ENCODE measurements at places on chromosomes 12 and 14.

GRCh38 chr12:92301356-92301755, 155.7 kb upstream of the BTG1 start:
- DNase-seq = no peak

GRCh38 chr14:50318031-50318626, 6.0 kb downstream of the DMAC2L start:
- no peak for DNase-seq

GRCh38 chr14:86373886-86374285, 843.9 kb downstream of the FLRT2 start:
- DNase-seq = no peak

GRCh38 chr14:24179961-24180796, 8.3 kb downstream of the REC8 start:
- DNase-seq = no peak

GRCh38 chr12:111093428-111094142, 173.2 kb upstream of the MYL2 start:
- DNase-seq = no peak

- DNase-seq = no peak
These were observed 167.6 kb downstream of the SLC41A2 start for GRCh38 chr12:104790296-104791125.

- no peak for DNase-seq
These were observed 363.0 kb upstream of the FKBP4 start for GRCh38 chr12:2431810-2432209.

DNA sequence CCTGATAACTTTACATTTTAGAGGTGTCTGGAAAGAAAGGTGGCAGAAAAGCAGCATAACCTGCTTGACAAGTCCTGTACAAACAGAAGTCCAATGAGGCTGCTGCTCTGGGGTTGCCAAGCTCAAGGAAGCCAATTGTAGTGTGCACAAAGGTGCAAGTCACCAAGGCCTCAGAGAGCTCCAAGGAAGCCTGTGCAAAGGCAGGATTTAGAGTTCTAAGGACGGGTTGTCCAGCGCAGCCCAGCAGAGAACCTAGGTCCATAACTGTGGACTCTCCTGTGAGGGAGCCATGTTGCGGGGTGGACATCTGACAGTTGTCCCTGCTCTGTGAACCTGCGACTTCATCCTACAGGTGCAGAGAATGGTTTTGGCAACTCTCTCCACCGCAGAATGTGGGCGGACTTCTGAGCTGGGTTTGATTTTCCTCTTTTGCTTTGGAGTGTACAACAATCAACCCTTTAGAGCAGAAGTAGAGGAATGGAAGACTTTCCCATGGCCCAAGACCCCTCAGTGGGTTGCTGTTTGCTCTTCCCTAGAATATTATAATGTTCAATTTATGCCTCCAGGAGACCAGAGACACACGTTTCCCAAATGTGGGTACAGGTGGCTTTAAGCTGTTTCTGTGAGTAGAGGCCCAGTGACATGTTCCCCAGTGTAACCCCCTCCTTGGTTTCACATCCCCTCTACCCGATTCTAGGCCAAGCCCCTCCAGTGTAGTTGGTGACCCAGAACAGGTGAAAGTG, 81.0 kb downstream of the ETV6 start:
- DNase-seq = no peak

- DNase-seq = peak; percentile 65
These were observed 49.9 kb upstream of the PLEKHG3 start for GRCh38 chr14:64654246-64654900.

- DNase-seq = no peak
These were observed 58.3 kb downstream of the SMOC1 start for GRCh38 chr14:69937367-69938081.

GRCh38 chr14:90642244-90642717, 173.9 kb downstream of the TTC7B start:
- no peak for DNase-seq

DNA sequence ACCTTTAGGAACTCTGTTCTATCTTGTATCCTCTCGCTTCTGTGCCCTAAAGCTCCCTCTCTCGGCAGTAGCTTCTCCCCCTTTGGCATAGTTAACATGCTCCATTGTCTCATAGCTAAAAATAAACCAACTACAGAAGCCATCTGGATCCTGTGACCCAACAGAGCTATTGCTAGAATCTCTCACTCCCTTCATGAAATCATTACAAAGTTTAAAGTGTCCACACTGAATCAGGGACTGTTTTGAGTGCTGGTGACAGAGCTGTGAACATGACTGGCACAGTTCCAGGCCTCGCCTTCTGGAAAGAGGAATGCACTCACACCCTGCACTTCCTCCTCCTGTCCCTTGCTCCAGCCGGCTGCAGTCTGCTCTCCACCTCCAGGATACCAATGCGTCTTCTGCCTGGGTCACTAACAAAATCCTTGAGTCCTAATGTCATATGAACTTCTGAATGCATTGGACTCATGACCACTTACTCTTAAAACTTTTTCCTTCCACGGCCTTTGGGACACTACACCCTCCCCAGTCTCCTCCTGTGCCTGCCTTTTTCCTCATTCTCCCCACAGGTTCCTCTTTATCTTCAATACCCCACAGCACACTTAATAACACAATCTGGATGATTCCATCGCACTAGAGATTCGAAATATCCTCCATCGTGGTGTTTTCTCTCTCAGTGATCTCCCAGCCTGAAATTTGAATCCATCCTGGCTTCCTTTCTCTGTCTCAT, 13.2 kb downstream of the PLBD1 start:
- no peak for DNase-seq

- no peak for DNase-seq
These were observed 80.8 kb downstream of the SLC25A21 start for GRCh38 chr14:37091651-37092050.

DNA sequence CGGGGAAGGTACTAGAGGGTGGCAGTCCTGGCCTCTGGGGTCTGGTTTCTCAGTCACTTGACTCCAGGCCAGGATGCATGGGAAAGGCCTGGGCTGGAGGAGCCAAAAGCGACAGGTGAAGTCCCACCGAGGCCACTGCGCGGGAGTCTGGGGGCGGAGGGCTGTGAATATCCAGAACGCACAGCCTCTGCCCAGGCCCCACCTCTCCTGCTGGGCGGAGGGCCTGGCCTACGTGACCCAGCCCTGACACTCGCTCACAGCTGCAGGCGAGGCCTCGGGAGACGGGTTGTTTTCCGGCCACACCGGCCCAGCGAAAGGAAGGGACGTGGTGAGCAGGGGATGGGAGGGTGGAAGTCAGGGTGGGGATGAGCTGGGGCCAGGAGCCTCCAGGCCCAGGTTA, 91.2 kb downstream of the RFLNA start:
- no peak for DNase-seq

DNA sequence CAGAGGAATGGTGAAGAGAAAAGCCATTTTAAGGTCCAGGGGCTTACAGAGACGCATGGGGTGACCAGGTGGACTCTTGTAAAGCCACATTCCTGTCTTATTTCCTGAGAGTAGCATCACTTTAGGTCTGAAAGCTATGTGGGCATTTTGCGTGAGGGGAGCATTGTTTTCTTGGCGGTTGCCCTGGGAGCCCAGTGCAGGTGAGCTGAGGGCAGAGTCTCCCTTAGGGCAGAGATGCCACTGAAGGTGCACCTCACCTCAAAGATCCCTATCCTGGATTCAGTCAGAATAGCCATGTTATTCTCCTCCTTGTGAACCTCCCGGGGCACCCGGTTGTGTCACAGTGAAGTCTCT, 12.4 kb downstream of the GLRX5 start:
- DNase-seq = no peak

DNA sequence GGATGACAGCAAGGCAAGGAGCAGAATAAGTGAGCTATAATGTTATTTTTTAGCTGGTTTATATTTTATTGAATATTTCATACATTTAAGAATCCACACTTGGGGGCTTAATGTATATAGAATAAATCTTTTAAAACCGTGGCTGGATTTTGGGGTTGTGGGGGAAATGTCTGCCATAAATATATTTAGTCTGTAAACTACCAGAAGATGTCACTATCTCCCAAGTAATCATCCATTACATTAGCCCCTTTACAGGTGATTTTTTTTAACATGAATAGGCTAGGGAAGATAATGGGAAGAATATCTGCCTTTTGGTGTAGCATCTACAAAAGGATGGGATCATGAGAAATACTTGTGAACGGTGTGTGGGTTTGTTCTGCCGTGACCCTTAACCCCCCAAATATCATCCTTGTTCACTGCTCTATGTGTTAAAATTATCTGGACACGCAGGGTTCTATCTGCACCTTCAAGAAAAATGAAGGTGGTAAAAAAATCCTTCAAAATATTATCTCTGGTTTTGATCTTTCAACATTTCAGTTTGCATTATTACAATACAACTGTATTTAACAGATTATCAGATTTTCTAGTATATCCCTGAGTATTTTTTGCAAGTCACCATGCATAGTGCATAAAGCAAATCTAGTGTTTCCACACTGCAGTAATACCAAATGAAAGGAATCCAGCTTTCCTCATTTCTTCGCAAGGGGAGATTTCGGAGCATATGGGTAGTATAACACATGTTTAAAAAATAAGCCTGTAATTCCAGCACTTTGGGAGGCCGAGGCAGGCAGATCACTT, 8.0 kb upstream of the SLC17A8 start:
- DNase-seq = no peak

- no peak for DNase-seq
These were observed 1230.4 kb downstream of the AACS start for GRCh38 chr12:126295652-126296051.

DNA sequence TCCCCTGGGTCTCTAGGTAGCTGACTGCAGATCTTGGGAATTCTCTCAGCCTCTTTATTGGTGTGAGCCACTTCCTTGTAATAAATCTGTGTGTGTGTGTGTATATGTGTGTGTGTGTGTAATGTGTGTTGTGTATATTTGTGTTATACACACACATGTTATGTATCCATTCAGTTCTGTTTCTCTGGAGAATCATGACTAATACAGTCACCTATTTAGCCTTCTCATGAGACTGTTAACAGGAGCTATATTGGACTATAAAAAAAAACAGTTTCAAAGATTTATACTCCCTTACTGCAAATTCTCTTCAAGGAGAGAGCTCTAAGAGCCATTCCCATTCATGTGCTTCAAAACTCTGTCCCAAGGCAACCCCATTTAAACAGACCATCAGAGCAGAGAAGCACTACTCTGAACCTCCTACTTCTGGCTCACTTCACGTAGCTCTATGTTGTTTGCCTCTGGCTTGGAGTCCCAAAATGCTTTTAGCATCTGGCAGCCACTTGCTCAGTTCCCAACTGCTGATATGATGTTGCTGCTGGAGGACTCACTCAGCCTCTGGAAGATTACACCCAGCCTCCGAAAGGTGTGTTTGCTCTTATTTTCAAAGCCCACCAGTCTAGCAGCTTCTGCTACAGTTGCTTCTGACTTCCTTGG, 48.7 kb upstream of the KITLG start:
- no peak for DNase-seq

GRCh38 chr12:47855502-47855901, 35.8 kb upstream of the HDAC7 start:
- DNase-seq = no peak

DNA sequence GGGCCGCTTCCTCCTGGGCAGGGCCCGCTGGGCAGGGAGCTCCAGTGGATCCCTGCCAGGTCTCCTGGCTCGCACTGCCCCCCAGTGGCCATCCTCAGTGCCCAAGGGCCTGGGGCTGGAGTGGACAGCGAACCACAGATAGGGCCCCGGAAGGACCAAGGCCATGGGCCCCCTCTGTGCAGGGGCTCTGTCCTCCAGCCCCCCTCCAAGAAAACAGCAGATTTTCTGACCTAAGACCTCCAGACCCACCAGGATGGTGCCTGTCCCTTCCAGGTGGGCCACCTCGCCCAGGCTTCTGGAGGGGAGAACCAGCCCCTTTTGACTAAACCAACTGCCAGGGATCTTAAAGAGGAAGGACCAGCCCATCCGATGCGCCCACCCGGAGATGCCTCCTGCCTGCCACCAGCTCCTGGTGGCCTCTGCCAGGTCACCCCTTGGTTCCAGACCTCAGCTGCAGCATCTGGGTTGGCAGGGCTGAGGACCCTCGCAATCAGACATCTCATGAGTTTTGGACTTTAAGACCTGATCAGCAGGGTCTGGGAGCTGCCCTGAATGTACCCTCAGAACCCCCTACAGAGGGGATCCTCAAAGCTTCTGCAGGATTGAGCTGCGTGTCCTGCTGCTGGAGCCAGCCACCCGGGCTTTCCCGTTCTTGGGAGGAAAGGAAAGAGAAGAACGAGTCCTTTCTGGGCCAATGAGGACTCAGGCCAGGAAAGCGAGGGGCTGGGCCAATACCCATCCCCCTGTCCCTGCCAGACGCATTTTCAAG, 325.8 kb upstream of the DIO3 start:
- no peak for DNase-seq

- no peak for DNase-seq
These were observed 84.7 kb downstream of the HECTD1 start for GRCh38 chr14:31122921-31123320.

DNA sequence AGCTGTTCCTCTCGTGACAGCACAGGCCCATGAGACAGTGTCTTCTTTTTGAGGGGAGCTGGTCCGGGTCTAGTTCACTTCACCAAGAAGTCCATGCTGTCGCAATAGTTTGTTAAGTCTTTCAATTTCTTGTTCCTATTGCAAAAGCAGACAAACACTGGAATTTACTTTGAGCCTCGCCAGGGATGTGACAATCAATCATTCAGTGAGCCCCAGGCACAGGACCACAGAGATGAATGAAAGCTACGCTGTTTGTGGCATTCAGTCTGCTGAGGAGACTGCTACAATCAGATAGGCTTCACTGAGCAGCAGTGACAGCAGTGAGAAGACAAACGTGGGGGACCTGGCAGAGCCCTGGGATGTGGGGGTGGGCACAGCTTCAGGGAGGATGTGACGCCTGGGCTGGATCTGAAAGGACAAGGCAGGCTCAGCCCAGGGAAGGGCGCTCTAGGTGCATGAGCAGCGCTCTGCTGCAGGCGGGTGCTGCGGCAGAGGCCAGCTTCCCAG, 35.5 kb downstream of the TCTN1 start:
- DNase-seq = no peak

DNA sequence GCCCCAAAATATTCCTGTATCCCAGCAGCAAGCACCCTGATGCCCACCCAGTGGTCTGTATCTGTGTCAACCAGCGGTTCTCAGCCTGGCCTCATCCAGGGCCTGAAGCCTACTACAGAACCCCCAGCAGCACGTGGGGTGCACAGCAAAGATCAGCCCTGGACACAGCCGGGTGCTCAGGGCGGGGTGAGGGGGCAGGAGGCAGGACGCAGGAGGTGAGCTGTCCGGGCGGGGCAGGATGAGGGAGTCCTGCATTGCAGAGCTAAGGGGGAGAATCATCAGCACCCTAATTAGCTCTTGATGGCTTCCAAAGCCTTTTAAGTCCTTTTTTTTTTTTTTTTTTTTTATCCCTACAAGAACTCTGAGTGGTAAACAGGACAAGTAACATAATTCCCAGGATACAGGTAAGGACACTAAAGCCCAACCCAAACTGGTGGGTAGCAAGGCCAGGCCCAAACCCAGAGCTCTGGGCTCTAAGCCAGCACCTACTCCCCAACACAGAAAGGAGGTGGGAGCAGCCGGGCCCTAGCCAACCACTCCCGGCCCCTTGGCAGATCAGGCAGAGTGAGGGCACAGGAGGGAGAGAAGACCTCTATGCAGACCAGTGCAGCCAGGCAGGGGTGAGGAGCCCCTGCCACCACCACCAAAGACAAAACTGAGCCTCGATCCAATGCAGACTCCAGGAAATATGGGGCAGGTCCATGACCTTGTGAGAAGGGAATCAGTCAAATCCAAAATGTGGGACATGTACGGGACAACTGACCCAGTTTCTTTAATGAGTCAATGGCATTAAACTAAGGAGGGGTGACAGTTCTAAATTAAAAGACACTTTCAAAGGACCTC, 32.3 kb upstream of the EIF5 start:
- DNase-seq = no peak

GRCh38 chr14:97687944-97688630, 890.9 kb downstream of the VRK1 start:
- peak; percentile 45 for DNase-seq

- DNase-seq = no peak
These were observed 371.8 kb upstream of the E2F7 start for GRCh38 chr12:77437206-77437605.

- DNase-seq = no peak
These were observed 77.8 kb downstream of the DDX51 start for GRCh38 chr12:132066345-132066685.
